ENCODE measurements at places on chromosomes 16 and 17.

GRCh38 chr17:68821860-68822696 is 133.1 kb downstream of the ABCA8 start:
- peak; percentile 41 for DNase-seq

DNA sequence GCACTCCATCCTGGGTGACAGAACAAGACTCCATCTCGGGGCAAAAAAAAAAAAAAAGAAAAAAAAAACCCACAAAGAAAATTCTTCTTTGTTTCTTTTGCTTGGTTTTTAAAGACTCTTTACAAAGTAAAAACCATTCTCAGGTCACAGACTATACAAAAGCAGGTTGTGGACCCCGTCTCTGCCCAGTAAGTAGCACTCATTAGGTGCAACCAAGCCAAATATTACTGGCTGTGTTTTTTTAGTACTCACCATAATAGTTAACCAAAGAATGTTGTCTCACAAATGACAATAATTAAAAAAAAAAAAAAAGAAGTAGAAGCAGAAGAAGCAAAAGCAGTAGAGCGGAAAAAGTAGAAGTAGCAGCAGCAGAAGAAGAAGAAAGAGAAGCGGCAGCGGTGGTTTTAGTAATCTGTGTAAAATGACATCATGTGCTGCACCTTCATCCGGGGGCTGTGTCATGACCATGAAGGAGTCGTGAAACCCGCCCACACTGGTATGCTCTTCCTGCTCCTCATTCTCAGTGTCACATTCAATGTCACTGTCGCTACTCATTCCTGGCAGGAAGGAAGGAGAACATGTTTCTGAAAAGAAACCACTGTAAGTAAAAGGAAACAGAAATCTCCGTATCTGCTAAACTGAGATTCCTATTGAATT is 105.4 kb downstream of the TRIM37 start:
- no peak for DNase-seq

- no peak for DNase-seq
Observed at GRCh38 chr17:66310528-66311148, 8.2 kb downstream of the PRKCA start.

DNA sequence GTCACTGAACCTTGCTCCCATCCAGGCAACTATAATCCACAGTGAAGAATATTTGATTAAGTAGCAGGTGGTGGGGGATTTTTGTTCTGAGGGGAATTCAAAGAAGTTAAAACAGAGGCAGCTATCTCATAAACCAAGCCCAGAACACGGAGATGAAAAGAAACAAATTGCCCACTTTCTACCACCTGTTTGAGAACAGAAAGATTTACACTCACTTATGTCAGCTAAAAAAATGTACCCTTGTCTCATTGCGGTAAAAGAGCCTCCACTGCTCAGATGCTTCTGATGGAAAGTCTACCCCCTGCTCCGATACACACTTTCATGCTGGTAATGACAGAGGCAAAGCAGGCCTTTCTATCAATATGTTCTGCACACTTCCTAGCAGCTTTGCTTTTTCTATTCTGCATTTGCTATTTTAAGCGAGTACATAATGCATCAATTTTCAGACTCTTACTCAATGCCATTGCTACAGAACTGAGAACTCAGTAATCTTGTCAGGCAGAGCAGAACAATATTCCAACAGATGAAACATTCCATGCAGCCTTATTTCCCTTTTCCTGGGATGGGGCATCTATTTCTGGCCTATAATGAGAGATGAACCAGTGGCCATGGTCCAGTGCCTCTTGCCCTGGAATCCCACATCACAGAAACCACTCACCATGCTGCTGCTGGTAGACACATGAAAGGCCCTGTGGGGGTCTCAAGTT is 29.0 kb downstream of the CDK5R1 start:
- no peak for DNase-seq

DNA sequence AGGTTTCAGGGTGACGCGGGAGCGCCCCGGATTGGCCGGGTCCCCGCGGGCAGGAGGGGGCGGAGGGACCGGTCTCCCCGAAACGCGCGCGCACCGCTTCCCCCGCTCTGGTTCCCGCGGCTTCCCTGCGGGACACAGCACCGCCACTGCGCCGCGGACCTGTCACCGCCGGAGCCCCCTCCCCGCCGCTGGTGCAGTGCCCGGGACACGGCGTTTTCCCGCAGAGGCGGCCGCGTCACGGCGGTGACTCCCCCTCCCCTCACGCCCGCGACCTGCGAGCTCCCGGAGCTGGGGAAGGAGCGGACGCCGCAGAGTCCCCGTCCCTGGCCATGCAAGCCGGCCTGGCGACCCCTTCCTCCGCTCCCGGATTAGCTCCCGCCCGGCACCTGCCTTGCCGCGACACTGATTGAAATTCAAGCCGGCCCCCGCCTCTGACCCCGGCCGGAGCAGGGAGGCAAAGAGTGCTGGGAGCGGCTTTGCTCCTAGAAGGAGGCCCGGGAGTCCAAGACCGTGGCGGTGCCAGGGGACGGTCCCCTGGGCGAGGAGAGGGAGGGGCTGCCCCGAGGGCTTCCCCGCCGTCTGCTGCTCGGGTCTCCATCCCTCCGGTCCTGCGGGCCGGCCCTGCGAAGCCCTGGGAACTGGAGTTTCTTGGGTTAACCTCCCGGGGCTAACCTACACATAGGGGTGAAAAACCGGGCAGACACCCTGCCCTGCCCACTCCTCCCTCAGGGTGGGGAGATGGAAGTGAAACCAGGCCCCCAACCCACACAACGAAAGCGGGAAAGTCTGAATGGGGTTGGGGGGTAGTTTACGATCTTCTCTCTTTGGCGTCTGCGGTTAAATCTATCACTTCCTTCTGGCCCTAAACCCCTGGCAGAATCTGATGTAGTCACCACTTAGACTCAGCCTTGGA is 1.0 kb downstream of the RHBDL3 start:
- no peak for DNase-seq

DNA sequence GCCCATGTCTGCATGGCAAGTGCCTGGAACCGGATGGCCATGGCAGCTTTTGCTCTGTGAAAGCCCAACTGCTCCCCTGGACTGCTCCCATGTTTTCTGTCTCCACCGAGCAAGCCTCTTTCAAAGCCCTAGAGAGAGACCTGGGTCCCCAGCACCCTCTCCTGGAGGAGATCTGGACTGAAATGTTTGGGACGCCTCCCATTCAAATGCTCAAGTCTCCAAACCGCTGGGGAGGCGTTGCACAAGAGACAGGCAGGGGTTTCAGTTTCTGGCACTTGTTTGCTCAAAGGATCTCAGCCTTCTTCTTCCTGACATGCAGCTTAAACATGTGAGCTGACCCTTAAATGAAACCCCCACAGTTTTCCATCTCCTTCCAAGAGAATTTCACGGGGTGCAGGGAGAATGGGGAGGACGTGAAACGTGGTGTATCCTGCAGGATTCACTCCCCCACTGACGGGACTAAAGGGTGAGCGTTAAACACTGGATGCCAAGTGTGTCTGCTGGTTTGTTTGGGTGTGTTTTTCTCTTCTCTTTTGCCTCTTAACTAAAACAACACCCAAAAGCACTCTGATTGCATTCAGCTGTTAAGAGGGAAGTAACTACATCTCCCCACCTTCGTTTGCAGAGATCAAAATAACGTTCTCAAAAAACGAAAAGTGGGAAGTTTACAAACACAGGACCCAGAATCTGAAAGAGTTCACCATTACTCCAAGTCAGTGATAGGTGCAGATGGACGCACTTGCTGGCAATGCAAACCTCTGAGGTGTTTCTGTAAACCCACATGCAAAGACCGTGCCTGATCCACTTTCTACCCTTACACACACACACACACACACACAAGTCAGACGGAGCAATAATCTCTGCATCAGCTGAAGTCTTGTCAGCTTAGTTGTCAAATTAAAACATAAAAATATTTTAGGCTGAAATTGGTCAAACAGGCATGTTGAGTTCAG is 256.9 kb downstream of the C16orf95 start:
- no peak for DNase-seq

GRCh38 chr16:73412416-73412815 is 364.5 kb upstream of the ZFHX3 start:
- no peak for DNase-seq
